CD8-positive, alpha-beta memory T cell (primary cell): ENCODE measurements at places on chromosomes 3 and 15.

DNA sequence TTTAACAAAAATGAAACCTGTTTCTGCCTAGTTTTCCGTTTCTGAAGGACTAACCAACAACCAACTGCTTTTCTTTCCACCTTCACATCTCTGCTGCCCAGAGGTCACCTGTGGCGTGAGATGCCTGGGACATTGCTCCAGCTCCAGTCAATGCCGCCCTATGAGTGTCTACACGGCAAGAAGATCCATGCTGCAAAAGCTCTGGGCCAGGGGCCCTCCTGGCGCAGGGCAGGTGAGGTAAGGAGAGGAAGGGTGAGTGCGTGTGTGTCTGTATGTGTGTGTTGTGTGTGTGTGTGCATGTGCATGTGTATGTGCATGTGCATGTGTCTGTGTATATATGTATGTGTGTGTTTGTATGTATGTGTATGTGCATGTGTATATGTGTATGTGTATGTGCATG, 131.4 kb downstream of the NSMCE3 start:
- DNase-seq = no peak

- no peak for DNase-seq
Observed at GRCh38 chr3:98901119-98901391, 440 bp downstream of the DCBLD2 start.

- no peak for DNase-seq
Observed at GRCh38 chr3:37773471-37773870, 88.2 kb upstream of the CTDSPL start.

- DNase-seq = no peak
Observed at GRCh38 chr3:71488391-71488809, 95.1 kb downstream of the FOXP1 start.

GRCh38 chr3:294581-294980, 98.0 kb downstream of the CHL1 start:
- no peak for DNase-seq

GRCh38 chr15:59053482-59053881, 51.5 kb upstream of the CCNB2 start:
- no peak for DNase-seq

DNA sequence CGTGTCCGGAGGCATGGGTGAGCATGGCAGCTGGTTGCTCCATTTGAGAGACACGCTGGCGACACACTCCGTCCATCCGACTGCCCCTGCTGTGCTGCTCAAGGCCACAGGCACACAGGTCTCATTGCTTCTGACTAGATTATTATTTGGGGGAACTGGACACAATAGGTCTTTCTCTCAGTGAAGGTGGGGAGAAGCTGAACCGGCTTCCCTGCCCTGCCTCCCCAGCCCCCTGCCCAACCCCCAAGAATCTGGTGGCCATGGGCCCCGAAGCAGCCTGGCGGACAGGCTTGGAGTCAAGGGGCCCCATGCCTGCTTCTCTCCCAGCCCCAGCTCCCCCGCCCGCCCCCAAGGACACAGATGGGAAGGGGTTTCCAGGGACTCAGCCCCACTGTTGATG, 49.5 kb downstream of the PGPEP1L start:
- no peak for DNase-seq

DNA sequence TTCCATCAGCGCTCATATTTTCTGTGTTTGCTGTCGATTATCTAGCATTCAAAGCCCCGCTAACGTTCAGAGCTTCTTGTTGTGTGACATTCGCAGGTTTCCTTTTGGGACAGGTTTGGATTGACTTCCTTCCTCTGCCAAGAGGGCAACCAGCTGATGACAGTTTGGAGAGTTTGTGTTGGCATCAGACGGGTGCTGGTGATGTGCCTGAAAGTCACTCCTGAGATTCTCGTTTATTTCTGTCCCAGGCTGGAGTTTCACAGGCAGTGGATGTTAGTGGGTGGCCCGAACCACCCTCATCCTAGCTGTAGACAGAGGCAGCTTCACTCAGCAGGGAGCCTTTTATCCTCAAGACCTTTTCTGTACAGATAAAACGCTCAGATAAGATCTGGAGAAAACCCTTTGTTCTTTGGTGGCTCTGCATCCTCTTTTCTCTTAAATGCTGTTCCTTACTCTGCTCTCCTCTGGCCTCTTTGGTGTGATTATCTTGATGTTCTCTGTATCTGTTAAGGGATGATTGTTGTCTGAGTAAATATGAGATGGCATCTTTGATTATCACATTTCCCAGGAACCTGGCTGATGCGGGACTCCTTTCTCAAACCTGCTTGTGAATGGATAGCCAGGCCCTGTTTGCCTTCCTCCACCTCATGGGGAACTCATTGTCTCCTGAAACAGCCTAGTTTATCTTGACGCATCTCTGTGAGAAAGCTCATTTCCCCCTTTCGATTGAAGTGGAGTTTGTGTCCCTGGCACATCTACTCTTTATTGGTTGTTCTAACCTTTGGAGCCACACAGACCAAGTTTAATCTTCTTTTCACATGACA, 35.9 kb downstream of the CGNL1 start:
- no peak for DNase-seq

DNA sequence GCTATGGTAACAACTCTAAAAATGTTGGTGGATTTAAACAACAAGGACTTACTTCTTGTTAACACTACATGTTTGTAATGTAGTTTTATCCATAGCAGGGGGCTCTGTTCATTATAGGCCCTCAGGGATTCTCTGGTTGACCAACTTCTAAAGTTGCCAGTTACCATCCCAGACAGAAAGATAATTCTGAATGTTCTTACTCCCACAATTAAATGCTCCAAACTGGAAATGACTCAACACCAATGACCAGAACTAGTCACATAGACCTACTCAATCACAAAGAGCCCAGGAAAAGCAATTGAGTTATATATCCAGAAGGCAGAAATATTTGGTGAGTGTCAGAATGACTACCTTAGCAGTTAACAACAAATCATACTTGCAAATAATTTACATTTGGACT, 199.3 kb upstream of the UMPS start:
- DNase-seq = no peak

GRCh38 chr3:171108066-171108465, 81.5 kb upstream of the SLC2A2 start:
- no peak for DNase-seq

DNA sequence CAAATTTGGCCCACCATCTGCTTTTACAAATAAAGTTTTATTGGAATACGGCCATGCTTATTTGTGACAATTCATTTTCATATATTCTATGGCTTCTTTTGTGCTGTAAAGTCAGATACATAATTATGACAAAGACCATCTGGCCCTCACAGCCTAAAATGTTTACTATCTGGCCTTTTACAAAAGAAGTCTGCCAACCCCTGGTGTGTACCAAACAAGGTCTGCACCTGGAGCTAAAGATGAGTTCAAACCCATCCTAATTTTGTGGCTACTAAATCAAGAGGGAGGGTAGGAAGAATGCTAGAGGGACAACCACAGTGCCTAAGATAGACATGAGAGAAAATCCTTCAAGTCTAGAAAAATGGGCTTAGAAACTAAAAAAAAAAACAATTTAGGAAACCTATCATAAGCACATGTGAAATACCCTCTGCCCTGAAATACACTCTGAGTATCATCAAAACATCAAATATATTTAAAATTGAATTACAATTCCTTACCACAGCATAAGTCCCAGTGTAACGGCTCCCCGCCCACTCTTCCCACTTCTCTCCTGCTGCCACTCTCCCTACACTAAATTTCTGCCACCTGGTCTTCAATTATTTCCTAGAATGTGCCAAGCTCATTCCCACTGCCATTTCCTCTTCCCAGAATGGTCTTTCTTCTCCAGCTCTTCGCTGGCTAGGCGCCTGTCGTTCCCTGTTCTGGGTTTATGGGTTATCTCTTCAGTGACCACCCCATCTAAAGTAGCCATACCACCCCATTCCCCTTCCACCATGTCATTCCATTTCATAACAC, 950.7 kb upstream of the CFAP20DC start:
- no peak for DNase-seq

DNA sequence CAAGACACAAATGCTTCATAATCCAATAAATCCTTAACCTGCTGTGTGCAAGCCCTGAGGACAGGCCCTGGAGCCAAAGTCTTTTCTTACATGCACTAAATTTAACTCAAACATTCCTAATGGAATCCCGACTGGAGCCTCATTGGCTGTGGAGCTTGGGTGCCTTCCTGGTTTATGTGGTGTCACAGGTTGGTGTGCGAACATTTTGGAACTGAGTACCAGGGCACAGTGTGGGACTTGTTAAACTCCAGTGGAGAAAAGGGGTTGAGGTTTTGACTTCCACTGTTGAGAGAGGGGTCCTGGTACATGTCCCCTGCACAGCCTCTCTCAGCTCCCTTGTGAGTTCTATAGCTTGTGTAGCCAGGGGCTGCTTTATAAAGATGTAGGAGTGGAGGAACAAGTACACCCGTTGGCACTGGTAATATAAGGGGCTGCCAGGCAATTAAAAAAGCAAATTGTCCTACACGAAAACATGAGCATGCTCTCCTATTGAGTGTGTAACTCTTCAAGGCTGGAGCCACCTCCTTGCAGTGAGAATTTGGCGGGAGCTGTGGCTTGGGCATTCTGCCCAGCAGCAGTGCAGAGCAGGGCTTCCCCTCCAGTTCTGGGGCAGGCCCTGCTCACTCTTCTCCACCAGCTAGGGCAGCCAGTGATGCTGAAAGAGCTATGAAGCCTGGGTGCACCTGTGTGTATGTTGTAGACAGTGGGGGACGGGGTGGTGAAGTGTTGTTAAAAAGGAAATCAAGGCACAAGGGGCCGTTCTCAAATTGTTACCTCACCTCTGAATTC, 218.1 kb downstream of the CLSTN2 start:
- no peak for DNase-seq

GRCh38 chr15:68335251-68335650, 57.7 kb downstream of the FEM1B start:
- no peak for DNase-seq

GRCh38 chr3:113771993-113772392, 25.2 kb downstream of the ATP6V1A start:
- no peak for DNase-seq

- no peak for DNase-seq
Observed at GRCh38 chr3:128319107-128319506, 147.6 kb downstream of the DNAJB8 start.

DNA sequence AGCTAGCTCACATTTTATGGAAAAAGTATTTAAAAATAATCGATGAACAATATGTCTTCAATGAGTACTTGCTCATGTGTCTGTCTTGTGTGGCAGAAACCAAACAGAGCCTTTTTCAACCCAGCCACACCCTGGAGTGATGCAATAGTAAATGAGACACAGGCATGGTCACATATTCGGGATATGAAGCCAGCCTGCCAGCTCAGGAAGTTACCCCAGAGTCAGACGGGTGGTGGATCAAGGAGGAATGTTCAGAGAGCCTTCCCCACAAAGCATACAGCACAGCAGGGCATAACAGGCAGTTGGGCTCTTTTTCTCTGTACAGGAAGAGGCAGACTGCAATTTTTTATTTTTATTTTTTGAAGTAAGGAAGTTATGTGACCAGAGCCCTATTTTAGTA, 27.3 kb downstream of the LARP6 start:
- DNase-seq = no peak

- no peak for DNase-seq
Observed at GRCh38 chr15:67955252-67955651, 98.9 kb upstream of the PIAS1 start.

GRCh38 chr3:176795891-176796290, 401.4 kb downstream of the TBL1XR1 start:
- DNase-seq = no peak

GRCh38 chr3:190012784-190013183, 107.9 kb downstream of the P3H2 start:
- DNase-seq = no peak

DNA sequence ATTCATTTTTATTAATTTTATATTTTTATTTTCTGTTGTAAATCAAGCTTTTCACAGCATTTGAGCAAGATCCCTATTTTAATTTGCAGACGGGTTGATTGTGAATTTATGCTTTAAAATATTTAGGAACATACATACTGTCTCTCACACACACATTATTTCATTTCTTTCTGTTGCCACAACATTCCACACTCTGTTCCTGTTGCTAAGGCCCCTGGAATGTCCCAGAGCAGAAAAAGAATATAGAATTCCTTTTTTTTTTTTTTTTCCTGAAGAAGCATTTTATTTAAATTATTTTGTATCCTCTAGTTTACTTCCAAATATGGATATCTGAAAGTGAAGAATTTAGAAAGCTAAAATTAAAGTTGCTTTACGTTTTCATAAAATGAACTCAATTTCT, 36.8 kb upstream of the SCAANT1 start:
- no peak for DNase-seq

- no peak for DNase-seq
Observed at GRCh38 chr3:80215191-80215590, 447.4 kb upstream of the ROBO1 start.

GRCh38 chr3:49414753-49415152, 2.5 kb downstream of the TCTA start:
- DNase-seq = no peak

DNA sequence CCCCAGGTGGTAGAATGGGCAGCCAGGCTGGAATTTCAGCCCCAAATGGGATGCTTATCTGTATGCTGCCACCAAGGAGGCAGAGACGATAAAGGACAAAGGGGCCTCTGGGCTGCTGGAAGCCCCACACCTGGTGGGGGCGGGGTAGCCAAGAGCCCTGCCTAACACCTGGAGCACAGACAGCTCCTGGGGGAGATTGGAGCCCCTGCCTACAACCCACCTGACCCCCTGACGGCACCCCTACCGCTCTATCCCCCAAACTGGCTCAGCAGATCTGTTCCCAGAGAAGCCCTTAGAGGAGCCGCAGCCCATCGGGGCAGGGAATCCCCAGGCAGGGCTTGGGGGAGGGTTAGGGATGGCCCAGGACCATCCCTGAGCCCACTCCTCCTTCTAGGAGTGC, 15.8 kb upstream of the SEMA3F start:
- DNase-seq = no peak

DNA sequence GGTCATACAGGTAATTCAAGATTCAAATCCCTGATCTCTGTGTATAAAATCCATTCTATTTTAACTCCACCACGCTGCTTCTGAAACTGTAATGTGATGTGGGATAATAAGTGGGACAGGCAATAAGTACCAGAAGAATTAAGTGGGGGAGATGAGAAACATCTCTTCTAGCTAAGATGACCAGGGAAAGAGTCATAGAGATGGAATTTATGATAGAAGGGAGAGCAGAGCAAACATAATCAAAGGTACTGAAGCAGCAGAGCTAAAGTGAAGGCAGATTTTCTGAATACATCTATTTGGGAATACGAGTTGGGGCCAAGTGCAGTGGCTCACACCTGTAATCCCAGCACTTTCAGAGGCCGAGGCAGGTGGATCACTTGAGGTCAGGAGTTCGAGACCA, 4.9 kb downstream of the MRPL47 start:
- DNase-seq = no peak

- no peak for DNase-seq
Observed at GRCh38 chr15:52710050-52710707, 31.0 kb upstream of the ATOSA start.

- DNase-seq = no peak
Observed at GRCh38 chr15:101286471-101287114, 8.5 kb downstream of the SNRPA1 start.
